Stimulated activated naive CD4-positive, alpha-beta T cell treated with Interleukin-2 at 50 U/mL for 16 hours (primary cell): ENCODE measurements at places on chromosomes 12 and 14.

GRCh38 chr14:75120541-75121291 is 6.1 kb downstream of the NEK9 start:
- no peak for DNase-seq

GRCh38 chr14:91466192-91466591 is 43.9 kb downstream of the PPP4R3A start:
- DNase-seq = no peak

- DNase-seq = no peak
Measured at GRCh38 chr12:92466391-92467305, 236.1 kb upstream of the PLEKHG7 start.

GRCh38 chr14:74612350-74613021 is 449 bp upstream of the LTBP2 start:
- peak; percentile 77 for DNase-seq

GRCh38 chr14:60773558-60773957 is 39.0 kb downstream of the MNAT1 start:
- no peak for DNase-seq

DNA sequence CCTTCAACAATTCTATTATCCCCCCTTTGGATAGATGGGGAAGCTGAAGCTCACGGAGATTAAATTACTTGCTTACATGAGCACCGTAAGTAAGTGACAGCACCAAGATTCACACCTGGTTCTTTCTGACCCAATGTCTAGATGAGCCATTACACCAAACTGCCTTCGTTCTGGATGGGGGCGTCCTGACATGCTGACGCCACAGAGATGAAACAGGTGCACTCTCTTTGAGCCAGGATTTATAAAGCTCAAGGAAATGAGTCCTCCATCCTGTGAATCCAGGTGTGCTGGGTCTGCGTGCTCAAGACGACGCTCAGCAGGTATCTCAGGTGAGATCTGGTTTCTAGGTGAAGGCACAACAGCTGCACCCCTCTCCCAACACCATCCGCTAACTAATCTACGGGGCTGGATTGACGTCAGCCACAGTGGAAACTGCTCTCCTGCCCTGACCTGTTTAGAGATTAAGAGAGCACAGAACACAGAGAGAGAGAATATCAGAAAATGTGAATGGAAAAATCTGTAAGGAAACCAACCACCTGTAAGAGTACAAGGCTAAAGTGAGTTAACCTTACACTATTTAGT is 61.6 kb downstream of the KSR2 start:
- no peak for DNase-seq

DNA sequence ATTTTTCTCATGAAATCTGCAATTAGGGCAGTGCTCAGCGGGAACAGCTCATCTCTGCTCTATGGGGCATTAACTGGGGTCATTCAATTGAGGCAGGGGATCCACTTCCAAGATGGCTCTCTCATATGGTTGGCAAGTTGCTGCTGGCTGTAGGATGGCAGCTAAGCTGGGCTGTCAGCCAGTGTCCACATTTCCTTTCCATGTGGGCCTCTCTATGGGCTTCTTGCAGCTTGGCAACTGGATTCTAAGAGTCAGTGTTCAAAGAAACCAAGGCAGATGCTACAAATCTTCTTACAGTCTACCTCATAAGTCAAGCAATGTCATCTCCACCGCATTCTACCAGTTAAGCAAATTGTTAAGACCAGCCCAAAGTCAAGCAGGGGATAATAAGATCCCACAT is 50.3 kb upstream of the TMCC3 start:
- DNase-seq = no peak
